ENCODE measurements at places on chromosomes 2 and 18. TPM values are rescaled to one million over a fixed set of nuclear protein-coding genes. Genes with fewer than 3 reads are reported as not detected.

HTRA2 gene
- total RNA-seq, result 43.2 TPM

ACOXL gene
- not detected for total RNA-seq

TMEM169 gene
- 0.60 TPM for total RNA-seq

ANKRD53 gene
- 4.0 TPM for total RNA-seq

USP34 gene
- total RNA-seq, result 159 TPM

KCNF1 gene
- total RNA-seq, result not detected

DYNAP gene
- total RNA-seq, result not detected

SCN7A gene
- 128 TPM for total RNA-seq

OTOS gene
- total RNA-seq, result not detected

CABYR gene
- total RNA-seq, result 0.78 TPM

LAMA1 gene
- total RNA-seq, result 3.0 TPM

GALNT3 gene
- 1.2 TPM for total RNA-seq

MAP2 gene
- total RNA-seq, result 20.2 TPM

ANKRD30B gene
- 11.2 TPM for total RNA-seq

TSPYL6 gene
- not detected for total RNA-seq

CWC22 gene
- 23.4 TPM for total RNA-seq
